ENCODE measurements at places on chromosomes 3 and 15.

DNA sequence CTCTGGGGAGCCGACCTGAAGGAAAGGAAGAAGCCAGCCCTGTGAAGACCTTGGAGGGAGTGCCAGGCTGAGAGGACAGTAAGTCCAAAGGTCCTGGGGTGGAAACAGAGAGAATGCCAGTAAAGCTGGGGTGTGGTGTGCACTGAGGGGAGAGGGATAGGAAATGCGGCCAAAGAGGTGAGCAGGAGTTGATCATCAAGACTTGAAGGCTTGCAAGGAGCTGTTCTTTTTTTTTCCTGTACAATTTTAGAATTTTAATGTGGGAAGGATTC, 73.8 kb downstream of the SYNPR start:
- DNase-seq, result no peak

DNA sequence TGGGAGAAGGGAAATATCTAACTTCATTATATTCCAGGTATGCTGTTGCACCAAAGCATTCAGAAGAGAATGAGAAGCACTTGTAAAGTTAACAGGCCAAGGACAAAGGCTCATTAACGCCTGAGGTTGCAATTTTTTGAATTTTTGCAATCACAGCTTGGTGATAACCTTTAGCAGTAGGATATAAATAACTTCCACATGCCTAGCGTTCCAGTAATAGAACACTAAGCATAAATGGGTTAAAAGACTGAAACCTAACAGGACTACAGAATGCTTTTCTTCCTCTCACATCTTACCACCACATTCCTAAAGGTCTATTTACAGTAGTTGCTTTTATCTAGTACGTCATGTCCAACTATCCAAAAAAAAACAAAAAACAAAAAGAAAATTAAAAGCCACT, 57.4 kb upstream of the IMPG2 start:
- no peak for DNase-seq

GRCh38 chr3:13132731-13133410, 59.6 kb upstream of the IQSEC1 start:
- DNase-seq, result no peak

GRCh38 chr3:139533781-139534454, 5.6 kb downstream of the RBP1 start:
- DNase-seq, result no peak

GRCh38 chr3:120353463-120353862, 4.3 kb upstream of the LRRC58 start:
- DNase-seq, result no peak

DNA sequence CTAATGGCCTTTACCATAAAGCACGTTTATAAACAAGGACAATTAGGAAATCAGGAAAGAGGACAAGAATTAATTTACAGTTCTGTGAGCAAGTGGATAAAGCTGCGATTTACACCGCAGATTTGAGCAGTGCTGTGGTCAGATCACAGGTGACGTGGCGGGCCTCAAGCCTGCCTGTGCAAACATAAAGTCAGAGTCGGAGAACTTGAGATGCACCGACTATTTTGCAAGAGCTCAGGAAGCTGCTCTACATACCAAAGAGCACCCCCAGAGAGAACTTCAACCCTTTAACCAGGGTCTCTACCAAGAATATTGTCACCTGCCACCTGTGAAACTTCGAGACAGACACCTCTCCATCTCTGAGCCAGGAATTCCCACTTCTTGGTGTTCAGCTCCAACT, 35.7 kb downstream of the MECOM start:
- no peak for DNase-seq

DNA sequence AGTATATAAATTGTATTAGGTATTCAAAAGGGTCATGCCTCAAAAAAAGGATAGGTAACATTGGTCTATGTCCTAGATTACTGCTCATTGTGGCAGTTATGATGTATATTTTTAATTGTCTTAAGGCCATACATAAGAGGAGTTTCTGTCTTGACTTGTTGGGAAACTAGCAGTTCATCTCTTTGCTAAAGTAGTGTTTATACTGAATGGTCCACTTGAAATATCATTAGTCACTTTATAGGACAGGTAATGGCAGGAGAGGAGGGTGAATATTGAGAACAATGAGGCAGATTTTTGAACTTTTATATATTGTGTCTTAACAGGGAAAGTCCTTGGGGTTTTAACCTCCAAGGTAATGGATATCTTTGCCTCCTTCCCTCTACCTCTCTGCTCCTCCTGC, 58.4 kb downstream of the TP63 start:
- no peak for DNase-seq

DNA sequence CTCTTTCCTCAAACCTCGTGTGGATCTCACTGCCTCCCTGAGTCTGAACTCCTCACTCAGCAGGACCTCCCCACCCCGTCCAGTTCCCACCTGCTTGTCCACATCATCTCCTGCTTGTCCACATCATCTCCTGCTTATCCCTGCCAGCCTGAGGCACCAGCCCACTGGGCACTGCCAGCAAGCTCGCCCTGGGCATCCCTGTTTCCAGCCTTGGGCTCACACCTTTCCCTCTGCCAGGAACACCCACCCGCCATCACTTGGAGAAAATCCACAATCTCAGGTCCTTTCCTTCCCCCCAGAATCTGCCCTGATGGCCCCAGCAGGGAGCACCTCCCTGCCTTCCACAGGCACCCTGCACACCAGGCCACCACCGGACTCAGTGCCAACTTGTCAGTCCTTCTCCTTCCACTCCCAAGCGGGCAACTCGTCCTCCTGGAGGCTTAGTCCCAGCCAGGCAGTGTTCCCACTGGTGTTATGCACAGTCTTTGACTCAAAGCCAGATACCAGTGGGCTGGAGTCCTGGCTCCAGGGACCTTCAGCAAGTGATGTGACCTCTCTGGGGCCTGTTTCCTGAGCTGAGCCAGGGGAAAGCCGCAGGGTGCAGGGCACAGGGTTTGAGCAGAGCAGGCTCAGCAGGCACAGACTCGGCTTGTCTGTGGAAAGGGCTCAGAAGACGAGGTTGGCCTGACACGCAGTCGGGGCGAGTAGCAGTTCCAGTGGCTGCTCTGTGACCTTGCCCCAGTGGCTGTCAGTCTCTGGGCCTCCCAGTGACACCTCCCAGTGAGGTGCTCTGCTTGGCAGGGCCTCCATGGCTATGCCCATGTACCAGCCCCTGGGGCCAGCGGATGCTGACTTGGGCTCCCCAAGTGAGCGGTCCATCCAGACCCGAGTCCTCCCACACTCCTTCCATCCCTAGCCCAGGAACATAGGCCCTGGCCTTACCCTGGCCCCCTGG, 9.5 kb upstream of the MESP2 start:
- DNase-seq, result no peak

- no peak for DNase-seq
Observed at GRCh38 chr15:70101459-70102113, 3.9 kb upstream of the TLE3 start.

GRCh38 chr3:4038351-4038750, 239.1 kb downstream of the LRRN1 start:
- no peak for DNase-seq

- no peak for DNase-seq
Observed at GRCh38 chr3:187896646-187897045, 151.4 kb upstream of the BCL6 start.

GRCh38 chr3:81255463-81255862, 506.0 kb downstream of the GBE1 start:
- no peak for DNase-seq

DNA sequence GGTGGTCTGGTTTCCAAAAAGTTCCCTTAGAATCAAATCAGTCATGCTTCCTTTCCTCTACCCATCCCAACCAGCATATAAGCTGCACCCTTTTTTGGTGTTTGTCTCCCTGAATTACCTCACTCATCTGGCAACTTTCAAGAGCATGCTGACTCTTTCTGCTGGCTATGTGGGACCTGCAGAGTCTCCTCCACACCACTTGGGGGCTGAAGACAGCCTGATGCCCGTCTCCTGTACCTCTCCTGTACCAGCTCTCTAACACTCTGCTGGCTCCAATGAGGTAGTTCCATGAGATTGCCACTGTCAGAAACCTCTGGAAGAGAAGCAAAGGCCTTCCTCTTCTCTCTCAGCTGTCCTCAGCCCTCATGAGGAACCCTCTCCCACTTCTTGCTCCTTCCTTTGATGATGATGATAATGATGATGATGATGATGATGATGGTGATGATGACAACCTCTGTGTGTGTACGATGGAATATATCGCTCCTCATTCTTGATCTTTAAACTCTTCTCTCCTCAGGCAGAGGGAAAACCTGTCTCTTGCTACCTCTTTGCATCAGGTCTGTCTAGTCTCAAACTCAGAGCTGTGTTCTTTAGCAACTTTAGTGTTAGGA, 257.5 kb downstream of the ZNF621 start:
- peak; percentile 17 for DNase-seq

DNA sequence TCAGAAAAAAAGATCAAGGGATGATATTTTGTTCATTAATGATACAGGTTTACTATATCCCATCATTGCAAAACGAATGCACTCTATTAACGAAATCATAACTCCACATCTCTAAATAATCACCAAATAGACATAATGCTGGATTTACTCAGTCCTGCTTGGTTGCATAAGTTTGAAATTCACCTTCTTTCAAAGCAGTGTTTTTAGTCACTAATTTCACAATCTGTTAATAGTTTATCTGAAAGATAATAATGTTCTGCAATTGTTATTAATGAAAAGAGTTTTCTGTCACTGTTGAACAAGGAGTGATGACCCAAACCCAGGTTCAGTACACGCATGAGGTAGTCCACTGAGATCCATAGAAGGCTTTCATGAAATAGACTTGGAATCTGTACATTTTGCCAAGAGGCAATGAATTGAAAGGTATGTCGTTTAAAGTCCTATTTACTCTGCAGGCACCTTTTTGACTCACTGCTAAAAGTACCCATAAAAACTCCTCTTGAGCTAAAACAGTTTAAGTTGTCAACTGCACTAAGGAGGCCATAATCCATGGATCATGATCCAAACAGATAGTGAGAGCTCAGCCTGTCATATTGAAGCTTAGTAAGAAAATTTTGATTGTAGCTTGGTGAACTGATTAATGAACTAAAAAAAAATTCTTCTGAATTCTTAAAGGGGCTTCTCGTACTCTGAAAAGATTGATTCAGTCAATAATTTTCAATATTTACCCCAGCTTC, 75.6 kb upstream of the MBNL1 start:
- no peak for DNase-seq

- DNase-seq, result no peak
Observed at GRCh38 chr3:44061961-44062360, 179.7 kb upstream of the TOPAZ1 start.

DNA sequence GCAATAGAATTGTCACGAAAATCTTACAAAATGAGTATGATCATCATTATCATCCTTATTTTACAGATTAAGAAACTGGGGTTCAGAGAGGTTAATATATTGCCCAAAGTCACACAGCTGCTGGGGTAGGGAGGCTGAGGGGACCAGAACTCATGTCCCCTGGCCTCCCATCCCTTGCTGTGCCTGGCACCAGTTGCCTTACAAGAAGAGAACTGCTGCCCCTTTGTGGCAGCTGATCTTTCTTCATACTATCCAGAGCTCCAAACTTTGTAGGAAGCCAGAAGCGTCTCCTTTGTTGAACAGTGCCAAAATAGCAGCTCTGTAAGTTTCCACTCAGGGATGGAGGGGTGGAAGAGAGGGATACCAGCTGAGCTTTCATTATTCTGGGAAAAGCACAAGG, 236.8 kb upstream of the TBC1D5 start:
- peak; percentile 14 for DNase-seq

- peak; percentile 40 for DNase-seq
Observed at GRCh38 chr3:50299929-50300680, 900 bp upstream of the HYAL3 start.

- DNase-seq, result no peak
Observed at GRCh38 chr3:58285334-58285733, 20.7 kb upstream of the RPP14 start.

- DNase-seq, result no peak
Observed at GRCh38 chr3:187970106-187970505, 183.9 kb upstream of the LPP start.

DNA sequence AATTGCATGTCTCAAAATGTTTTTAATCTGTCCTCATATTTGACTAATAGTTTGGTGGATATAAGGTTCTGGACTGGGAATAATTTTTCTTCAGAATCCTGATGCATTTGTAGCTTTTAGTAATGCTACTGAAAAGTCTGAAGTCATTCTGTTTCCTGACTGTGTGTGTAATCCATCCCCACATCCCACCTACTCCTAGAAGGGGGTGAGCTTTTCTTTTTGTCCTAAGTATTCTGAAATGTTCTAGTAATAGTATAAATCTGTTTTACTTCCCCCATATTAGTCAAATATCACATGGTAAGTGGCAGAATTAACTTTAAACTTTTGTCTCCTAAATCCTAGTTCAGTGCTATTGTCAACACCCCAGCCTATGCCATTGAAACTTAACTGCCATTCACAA, 162.8 kb downstream of the GREM1 start:
- DNase-seq, result no peak

GRCh38 chr15:93932164-93932776, 299.1 kb upstream of the MCTP2 start:
- no peak for DNase-seq

DNA sequence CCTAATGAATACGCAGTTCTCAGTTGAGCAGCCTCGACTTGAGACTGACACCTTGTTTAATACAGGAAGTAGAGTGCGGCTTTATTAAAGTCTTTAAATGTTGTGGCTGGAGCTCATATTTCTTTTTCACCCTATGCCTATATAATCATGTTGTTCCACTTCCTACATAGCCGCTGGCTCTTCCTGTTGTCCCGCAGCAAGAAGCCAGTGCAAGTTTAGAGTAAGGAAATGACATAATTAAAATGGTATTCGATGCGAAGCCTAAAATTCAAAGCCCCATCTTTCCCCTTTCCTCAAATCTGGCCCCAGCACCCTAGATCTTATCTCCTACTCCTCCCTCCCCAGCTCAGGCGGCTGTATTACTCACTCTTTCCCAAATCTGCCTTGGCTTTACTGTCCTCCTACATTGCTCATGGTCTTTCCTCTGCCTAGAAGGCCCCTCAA, 7.5 kb upstream of the PHLDB2 start:
- no peak for DNase-seq

DNA sequence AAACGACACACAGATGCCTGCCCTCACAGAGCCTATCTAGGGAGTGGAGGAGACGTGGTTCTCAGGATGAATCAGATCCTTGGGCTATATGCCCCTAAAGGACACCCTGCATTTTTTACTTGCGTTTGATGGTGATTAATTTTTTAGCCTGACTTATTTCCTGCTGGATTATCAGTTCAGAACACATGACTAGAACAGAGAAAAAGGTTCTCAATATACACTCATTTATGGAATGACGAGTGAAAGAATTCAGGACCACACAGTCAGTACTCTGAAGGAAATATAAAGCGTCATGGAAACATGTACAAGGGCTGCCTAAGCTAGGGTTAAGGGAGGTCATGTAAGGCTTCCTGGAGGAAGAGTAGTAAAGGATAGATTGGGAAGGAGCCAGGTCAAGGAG, 121.8 kb downstream of the SSR3 start:
- no peak for DNase-seq

DNA sequence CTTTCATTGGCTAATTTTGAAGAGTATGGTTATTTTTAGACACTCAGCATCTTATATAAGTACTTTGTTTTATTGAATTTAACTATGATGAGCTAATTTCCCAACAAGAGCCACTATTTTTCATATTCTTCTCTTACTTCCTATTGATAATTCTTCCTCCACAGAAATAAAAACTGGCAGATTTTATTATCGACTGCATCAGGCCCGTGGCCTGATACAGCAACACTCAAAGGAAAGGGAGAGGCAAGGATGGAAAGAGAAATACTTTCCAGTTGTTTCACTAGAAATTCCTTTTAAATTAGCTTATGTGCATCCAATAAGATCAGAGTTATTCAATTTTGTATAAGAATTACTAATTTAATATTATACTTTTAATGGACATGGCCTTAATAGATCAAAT, 886.3 kb downstream of the ROBO1 start:
- no peak for DNase-seq

GRCh38 chr3:23884481-23884880, 32.3 kb downstream of the NKIRAS1 start:
- no peak for DNase-seq

- DNase-seq, result peak; percentile 48
Observed at GRCh38 chr15:81809543-81809942, 236.3 kb downstream of the MEX3B start.
